ENCODE measurements at places on chromosomes 1 and 21.

- DNase-seq, result no peak
- peaks cover 41% of the 10 kb centered on the region for H3K4me1 ChIP-seq
These were observed 238.2 kb downstream of the PTPRU start for GRCh38 chr1:29474274-29475244.

- H3K4me3 ChIP-seq, result no peak overlapping the region
- H3K27me3 ChIP-seq, result peaks cover 100% of the 10 kb centered on the region
- DNase-seq, result no peak
- peaks cover 29% of the 10 kb centered on the region for H3K4me1 ChIP-seq
- H3K27ac ChIP-seq, result no peak overlapping the region
- no peaks in the 10 kb centered on the region for H3K36me3 ChIP-seq
These were observed 1.8 kb downstream of the BCAN start for GRCh38 chr1:156643778-156644092.

GRCh38 chr1:221527886-221528624 is 213.8 kb downstream of the DUSP10 start:
- no peak overlapping the region for H3K27ac ChIP-seq
- H3K4me1 ChIP-seq, result peaks cover 9% of the 10 kb centered on the region
- no peak for DNase-seq
- no peak overlapping the region for H3K4me3 ChIP-seq
- no peaks in the 10 kb centered on the region for H3K27me3 ChIP-seq

- no peak for DNase-seq
- peaks cover 22% of the 10 kb centered on the region for H3K4me1 ChIP-seq
- no peaks in the 10 kb centered on the region for H3K36me3 ChIP-seq
- no peak overlapping the region for H3K27ac ChIP-seq
- H3K27me3 ChIP-seq, result peaks cover 62% of the 10 kb centered on the region
- H3K4me3 ChIP-seq, result peak overlapping the region; percentile 76
These were observed 801 bp downstream of the MX1 start for GRCh38 chr21:41426676-41427404.

DNA sequence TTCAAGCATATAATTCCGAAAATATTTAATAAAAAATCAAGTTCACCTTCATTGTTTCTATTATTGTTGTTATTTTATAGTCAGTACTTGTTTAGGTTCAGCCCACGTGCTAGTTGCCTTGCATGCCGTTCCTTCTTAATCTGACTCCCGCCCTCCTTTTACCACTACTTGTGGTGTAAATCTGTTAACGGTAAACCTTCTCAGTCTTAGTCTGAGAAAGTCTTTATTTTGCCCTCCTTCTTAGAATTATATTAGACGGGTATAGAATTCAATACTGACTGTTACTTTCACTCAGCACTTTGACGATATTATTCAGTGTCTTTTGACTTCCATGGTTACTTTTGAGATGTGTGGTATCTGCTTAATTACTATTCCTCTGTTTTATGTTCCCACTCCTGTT is 104.8 kb downstream of the RGL1 start:
- no peak overlapping the region for H3K4me3 ChIP-seq
- no peak for DNase-seq
- H3K27me3 ChIP-seq, result no peaks in the 10 kb centered on the region

DNA sequence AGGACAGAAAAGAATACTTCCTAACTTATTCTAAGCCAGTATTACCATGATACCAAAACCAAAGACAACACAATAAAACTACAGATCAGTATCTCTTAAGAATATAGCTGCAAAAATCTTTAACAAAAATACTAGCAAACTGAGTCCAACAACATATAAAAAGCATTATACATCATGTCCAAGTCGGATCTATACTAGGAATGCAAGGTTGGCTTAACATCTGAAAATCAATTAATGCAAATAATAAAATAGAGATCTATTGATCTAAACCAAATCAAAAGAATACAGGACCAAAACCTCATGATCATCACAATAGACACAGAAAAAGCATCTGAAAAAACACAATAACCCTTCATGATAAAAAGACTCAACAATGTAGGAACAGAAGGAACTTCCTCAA is 18.9 kb downstream of the TAF1A start:
- H3K27me3 ChIP-seq, result no peaks in the 10 kb centered on the region
- H3K4me1 ChIP-seq, result no peaks in the 10 kb centered on the region
- no peak for DNase-seq
- H3K36me3 ChIP-seq, result peaks cover 29% of the 10 kb centered on the region

DNA sequence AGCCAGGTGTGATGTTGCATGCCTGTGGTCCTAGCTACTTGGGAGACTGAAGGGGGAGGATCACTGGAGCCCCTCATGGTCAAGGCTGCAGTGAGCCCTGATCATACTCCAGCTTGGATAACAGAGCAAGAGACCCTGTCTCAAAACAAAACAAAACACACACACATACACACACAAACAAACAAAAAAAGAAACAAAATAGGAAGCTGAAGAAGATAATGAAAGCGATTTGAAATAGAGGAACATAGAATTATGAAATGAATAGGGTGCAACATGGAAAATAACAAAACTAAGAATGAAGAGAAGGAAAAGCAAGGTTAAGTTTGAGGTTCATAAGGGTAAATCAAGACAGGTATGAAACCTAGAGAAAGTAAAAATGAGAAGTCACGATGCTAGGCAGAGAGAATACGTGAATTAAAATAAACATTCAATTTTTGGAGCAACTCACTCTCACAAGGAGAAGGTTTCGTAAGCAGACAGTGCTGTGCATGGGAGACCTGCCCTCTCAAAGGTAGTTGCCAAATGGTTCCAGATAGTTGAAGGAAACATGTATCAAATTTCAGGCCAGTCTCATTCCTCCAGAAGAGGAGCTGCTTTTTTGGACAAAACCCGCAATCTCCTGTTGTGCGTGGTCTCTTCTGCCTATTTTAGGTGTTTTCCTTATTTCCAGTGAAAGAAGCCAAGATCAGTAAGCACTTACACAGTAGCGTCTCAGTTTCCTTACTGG is 3.3 kb downstream of the CD46 start:
- no peaks in the 10 kb centered on the region for H3K27me3 ChIP-seq
- H3K27ac ChIP-seq, result peak overlapping the region; percentile 58
- H3K36me3 ChIP-seq, result peaks cover 40% of the 10 kb centered on the region
- H3K4me3 ChIP-seq, result peak overlapping the region; percentile 22
- peaks cover 45% of the 10 kb centered on the region for H3K4me1 ChIP-seq

Data from WTC11 (cell line).